ENCODE measurements at places on chromosomes 11 and 22.

DNA sequence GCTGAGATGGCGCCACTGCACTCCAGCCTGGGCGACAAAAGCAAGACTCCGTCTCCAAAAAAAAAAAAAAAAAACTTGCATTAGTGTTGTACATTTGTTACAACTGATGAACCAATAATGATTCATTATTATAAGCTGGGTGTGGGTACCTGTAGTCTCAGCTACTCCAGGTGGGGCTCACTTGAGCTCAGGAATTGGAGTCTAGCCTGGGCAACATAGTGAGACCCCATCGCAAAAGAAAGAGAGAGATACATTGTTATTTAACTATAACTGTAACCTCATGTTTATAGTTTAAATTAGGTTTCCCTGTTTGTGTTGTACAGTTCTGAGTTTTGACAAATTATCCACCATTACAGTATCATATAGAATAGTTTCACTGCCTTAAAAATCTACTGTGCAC, 38.6 kb downstream of the KDM2A start:
- DNase-seq = no peak

DNA sequence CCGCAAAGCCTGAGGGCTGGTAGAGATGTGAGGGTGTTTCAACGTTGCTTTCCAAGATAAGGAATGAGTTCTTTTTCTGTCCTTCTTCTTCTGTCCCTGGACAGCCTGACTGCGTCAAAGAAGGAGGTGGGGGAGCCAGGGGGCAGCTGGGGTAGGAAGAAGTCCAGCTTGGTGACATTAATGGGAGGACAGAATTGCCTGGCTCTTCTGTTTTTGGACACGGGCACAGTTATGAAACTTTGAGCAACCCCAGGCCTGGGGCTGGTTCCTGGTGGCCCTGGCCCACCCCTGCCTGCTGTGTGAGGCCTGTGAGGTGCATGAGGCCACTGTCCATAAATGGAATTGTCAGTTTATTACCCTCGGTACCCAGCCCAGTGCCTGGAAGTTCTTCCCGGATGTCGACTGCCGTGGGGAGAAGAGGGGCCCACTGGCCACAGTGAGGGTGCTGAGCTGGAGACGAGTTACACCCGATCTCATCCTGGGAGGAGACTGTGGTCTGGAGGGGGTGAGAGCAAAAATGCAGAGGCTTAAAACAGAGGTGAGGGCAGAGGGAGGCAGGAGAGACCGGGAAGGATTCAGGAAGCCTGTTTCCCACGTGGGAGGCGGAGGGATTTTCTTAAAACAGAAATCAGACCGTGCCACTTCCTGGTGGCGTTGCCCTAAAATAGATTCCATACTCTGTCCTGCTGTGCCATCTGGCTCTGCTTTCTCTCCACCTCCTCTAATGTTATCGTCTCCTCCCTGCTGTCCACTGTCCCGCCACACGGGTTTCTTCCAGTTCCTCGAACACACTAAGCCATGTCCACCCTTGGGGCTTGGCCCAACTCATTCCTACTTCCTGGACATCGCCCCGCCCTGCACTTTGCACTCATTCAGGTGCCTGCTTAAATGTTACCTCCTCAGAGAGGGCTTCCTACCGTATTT, 59.7 kb upstream of the RASD2 start:
- no peak for DNase-seq

GRCh38 chr11:2366733-2367132, 10.4 kb upstream of the CD81 start:
- DNase-seq = no peak

GRCh38 chr11:11430431-11430830, 77.4 kb upstream of the CSNK2A3 start:
- DNase-seq = no peak

DNA sequence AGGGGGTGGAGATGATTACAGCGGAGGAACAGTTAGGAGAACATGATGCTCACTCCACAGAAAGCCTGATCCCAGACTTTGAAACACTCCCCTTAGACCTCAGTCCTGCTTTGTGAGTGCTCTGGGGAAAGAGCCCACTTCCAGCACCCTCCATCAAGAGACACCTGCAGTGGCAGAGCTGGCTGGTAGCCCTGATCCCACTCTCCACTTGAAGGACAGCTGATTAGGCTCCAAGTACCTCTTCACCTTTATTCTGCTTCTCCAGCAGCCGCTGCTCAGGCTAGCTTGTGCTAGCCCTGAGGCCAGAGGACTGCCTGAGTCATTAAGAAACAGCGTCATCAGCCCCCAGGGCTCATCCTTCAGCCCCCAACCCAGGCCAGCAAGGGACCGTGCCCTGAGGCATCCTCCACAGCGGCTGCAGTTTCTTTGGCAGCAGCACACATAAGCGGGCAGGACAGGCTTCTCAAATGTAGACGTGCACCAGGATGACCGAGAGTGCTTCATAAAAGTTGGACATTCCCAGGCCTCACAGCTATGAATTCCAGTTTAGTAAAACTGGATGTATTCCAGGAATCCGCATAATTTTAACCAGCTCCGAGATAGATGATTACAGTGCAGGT, 146.0 kb upstream of the TBCEL start:
- DNase-seq = no peak

DNA sequence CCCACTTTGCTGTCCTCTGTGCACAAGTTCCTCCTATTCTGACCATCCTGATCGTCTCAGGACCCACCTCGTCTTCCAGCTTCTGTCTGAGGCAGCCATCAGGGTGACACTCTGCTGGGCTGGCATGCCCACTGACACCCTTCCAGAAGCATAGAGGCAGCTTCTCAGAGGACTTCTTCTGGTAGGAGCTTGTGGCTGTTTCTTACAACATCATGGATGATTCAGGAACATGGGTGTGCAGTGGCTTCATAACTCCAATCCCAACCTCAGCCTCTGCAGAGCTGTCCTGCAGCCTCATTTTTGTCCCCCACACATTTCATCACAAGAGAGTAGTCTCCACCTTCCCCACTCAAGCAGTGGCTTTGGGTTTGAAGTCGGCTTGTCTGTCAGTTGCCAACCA, 20.9 kb upstream of the CTR9 start:
- no peak for DNase-seq

DNA sequence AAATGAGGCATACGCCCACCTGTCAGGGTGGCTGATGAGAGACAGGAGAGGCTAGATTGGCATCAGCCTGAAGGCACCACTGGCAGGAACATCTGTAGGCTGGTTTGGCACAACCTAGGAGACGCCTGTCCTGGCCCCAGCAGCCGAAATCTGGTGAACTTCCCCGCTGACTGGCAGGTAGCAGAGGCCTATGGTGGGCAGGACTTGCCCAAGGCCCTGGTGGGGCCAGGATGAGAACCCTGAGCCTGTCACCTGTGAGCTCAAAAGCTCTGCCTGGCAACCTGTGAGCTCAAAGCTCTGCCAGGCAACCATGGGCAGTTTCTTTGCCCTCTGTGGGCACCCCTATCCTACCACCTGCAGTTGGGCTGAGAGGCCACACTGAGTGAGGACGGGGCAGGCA, 2.5 kb downstream of the DERL3 start:
- no peak for DNase-seq

- no peak for DNase-seq
Measured at GRCh38 chr22:19503869-19504268, 20.3 kb downstream of the CLDN5 start.

DNA sequence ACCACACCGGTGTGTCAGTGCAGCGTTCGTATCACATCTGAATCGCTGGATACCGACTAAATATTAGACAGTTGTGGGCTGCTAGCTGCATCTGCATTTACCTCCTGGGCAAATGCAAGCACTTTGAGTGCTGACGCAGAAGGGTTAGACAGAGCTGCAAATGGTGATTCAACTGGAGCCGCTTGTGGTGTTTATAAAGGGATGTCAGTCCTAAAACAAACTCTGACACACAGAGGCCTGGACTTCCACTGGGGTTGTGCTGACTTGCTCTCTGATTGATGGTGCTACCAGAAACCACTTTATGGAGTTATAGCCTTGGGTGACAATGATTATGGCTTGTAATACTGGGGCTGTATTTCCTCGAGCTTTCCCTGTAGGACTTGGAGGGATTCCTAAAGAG, 374.4 kb downstream of the NTM start:
- no peak for DNase-seq

- DNase-seq = peak; percentile 33
Measured at GRCh38 chr11:119673759-119674336, 55.2 kb downstream of the NECTIN1 start.

GRCh38 chr22:41841085-41841712, 8.3 kb downstream of the SREBF2 start:
- no peak for DNase-seq

DNA sequence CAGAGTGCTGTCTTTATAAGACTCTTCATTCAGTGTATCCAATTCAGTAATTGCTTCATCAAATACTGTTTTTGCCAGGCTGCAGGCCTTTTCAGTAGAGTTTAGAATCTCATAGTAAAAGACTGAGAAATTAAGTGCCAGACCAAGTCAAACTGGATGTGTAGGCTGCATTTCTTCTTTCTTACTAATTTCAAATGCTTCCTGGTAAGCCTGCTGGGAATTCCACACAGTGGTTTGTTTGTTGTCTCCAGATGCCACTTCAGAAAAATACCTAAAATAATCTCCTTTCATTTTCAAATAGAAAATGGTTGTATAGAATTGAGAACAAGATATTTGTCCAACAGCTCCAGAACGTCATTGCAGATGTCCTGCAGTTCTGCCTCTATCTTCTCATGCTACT, 34.7 kb downstream of the LDHAL6A start:
- DNase-seq = no peak

GRCh38 chr11:124917115-124917637, 1.9 kb upstream of the HEPN1 start:
- no peak for DNase-seq

- no peak for DNase-seq
Measured at GRCh38 chr22:25940479-25940878, 198.5 kb downstream of the MYO18B start.

DNA sequence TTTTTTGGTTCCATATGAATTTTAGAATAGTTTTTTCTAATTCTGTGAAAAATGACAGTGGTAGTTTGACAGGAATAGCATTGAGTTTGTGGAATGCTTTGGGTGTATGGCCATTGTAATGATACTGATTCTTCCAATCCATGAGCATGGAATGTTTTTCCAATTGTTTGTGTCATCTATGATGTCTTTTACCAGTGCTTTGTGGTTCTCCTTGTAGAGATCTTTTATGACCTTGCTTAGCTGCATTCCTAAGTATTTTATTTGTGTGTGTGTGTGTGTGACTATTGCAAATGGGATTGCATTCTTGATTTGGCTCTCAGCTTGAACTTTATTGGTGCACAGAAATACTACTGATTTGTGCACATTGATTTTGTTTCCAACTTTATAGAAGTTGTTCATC, 3.0 kb upstream of the CSF2RB start:
- no peak for DNase-seq

DNA sequence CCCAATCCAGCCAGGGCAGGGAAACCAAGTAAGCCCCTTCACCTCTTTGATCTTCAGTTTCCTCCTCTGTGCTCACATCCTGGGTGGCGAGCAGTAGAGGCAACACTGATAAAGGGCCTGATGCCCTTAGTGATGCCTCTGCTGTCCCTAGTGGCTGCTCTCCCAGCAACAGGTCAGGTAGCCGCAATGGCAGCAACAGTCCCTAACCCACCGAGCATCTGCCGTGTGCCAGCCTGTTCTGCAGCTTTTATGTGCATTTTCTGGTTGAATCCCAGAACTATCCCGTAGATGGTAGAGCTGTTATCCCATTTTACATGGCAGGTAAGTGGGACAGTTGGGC, 5.2 kb downstream of the SCYL1 start:
- no peak for DNase-seq

- DNase-seq = no peak
Measured at GRCh38 chr11:134664447-134665187, 252.6 kb upstream of the B3GAT1 start.

- no peak for DNase-seq
Measured at GRCh38 chr11:7196396-7197146, 55.1 kb upstream of the SYT9 start.

DNA sequence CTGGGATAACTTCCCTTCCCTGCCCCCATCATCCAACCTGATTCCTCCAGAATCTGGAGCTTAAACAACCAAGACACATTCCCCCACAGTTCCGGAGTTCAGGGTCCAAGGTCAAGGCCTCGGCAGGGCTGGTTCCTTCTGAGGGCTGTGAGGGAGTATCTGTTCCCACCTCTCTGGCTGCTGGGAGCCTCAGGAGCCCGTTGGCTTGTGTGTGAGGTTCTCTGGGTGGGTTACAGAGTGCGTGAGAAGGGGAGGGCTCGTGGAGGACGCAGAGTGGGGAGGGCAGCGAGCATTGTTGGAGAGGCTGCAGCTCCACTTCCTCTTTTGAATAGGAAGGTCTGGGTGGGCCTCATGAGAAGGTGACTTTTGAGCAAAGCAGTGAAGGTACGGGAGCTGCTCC, 8.5 kb downstream of the SERHL2 start:
- no peak for DNase-seq

DNA sequence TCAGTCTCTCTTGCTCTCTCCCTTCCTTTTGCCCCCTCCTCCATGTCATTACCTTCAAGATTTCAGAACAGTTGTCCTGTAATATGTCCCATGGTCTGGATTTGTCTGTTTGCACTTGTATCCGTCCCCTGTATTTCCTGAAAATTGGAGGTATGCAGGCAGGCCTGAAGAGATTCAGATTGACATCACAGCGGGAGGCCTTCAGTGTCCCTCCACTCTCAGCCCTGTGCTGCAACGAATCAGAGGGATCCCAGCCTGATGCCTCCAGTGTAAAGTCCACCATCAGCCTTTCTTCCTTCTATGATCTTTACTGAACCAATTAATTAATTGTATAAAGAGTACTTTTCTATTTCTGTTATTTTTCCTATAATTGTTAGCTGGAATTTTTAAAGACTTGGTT, 57.3 kb downstream of the ELMOD1 start:
- no peak for DNase-seq
